ENCODE measurements at places on chromosomes 5 and 9. TPM values are rescaled to one million over a fixed set of nuclear protein-coding genes. Genes with fewer than 3 reads are reported as not detected.

DNA sequence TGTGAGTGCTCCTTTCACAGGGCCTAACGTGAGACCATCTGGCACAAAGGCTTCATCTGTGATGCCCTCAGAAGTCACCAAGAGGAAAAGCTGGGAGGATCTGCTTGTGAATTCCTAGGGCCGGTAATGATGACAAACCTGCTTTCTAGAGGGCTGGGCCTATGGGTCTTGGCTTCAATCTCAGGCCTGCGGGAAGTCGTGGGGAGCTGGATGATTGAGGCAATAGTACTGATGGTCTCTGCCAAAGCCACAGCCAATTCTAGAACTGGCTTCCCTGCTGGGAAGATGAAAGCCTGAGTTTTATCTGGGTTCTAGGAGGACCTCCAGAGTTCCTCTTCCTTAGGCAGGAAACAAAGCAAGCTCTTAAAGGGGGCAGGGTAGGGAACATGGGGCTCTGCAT is 102.7 kb downstream of the TMEM215 start:
- no peak overlapping the region for H3K4me3 ChIP-seq
- no peak overlapping the region for H3K27ac ChIP-seq
- no peaks in the 10 kb centered on the region for H3K36me3 ChIP-seq
- H3K4me1 ChIP-seq, result no peaks in the 10 kb centered on the region
- no peak for DNase-seq

RNF183 gene
- total RNA-seq, result 0.12 TPM

GRCh38 chr5:73896668-73897067 is 270.7 kb downstream of the ARHGEF28 start:
- DNase-seq, result no peak
- peaks cover 7% of the 10 kb centered on the region for H3K4me1 ChIP-seq
- no peaks in the 10 kb centered on the region for H3K36me3 ChIP-seq
- H3K27me3 ChIP-seq, result no peaks in the 10 kb centered on the region

DNA sequence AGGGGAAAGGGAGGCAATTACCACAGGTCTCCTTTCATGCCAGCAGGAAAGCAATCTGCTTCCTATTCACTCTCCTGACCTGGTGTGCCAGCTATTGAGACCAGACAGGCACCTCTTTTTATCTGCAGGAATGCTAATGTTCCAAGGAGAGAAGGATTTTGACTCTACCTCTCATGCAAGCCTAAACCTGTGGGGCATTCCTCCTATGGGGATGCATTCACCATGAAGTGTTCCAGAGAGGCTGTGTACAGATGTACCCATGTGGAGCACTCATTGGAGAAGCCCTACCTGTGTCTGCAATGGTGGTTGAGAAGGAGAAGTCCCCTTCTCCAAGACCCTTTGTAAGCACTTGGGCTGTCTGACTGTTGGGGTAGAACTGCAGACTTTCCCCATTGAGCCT is 45.4 kb upstream of the EDIL3 start:
- no peaks in the 10 kb centered on the region for H3K36me3 ChIP-seq
- H3K27ac ChIP-seq, result no peak overlapping the region
- no peaks in the 10 kb centered on the region for H3K4me1 ChIP-seq
- no peak for DNase-seq

DNA sequence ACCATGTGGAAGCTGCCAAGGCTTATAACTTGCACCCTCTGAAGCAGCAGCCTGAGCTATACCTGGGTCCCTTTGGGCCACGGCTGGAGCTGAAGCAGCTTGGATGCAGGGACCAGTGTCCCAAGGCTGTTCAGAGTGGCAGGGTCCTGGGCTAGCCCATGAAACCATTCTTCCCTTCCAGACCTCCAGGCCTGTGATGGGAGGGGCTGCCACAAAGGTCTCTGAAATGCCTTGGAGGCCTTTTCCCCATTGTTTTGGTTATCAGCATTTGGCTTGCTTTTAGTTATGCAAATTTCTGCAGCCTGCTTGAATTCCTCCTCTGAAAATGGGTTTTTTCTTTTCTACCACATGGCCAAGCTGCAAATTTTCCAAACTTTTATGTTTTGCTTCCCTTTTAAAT is 433.7 kb upstream of the ACO1 start:
- H3K4me3 ChIP-seq, result no peak overlapping the region
- no peaks in the 10 kb centered on the region for H3K4me1 ChIP-seq
- H3K36me3 ChIP-seq, result no peaks in the 10 kb centered on the region
- no peak overlapping the region for H3K27ac ChIP-seq
- H3K27me3 ChIP-seq, result no peaks in the 10 kb centered on the region
- DNase-seq, result no peak

GRCh38 chr9:112005939-112006338 is 109.3 kb downstream of the UGCG start:
- no peak for DNase-seq

DNA sequence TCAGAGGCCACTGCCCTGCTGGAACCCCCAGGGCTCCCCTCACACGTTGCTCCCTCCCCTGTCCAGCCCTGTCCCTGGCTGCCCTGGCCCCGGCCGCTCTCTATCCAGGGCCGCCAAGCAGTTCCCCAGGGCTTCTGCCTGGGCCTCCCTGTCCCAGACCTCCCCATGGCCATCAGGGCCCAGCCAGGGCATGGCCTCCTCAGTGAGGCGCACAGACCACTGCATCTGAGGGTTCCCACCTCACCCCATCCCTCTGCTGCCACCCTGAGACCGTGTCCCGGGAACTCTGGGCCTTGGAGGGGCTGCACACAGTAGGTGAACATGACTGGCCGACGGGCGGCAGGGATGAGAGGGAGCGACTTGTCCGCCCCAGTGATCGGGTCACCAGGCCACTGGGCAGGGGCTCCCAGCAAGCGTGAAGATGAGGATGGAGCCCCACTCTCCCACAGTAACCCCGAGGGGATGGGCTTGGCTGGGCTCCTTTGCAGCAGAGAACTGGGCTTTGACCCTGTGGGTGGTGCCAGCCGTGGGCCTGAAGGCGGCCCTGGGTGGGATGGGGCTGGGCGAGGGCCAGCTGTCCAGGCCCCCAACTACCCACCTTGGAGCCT is 108.4 kb upstream of the SARDH start:
- no peak overlapping the region for H3K27ac ChIP-seq
- no peaks in the 10 kb centered on the region for H3K4me1 ChIP-seq
- H3K27me3 ChIP-seq, result no peaks in the 10 kb centered on the region
- H3K4me3 ChIP-seq, result no peak overlapping the region
- no peaks in the 10 kb centered on the region for H3K36me3 ChIP-seq

DNA sequence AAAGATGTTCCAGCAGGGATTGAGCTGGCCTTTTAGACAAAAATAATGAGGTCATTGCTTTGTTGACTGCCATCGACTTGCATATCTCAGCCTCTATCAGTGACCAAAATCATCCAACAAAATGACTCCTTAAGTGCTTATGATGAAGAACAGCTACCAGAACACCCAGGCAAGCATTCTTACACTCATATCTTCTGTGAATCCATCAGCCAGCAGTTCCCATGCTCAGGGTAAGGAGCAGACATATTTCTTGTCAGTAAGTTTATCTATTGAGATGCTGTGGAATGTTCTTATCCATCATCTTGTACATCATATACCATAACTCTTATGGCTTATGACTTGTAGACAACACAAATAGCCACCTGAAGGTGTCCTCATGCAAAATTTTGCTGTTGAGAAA is 20.2 kb upstream of the SPDL1 start:
- no peak overlapping the region for H3K4me3 ChIP-seq
- no peak overlapping the region for H3K27ac ChIP-seq
- H3K36me3 ChIP-seq, result no peaks in the 10 kb centered on the region
- DNase-seq, result no peak
- H3K4me1 ChIP-seq, result no peaks in the 10 kb centered on the region

C5 gene
- total RNA-seq, result 0.66 TPM
